Activated naive CD4-positive, alpha-beta T cell (primary cell): ENCODE measurements at places on chromosomes 11 and 22.

- DNase-seq = no peak
Measured at GRCh38 chr11:126362879-126363655, 7.6 kb downstream of the ST3GAL4 start.

- DNase-seq = no peak
Measured at GRCh38 chr11:118211006-118211405, 13.8 kb downstream of the JAML start.

- DNase-seq = no peak
Measured at GRCh38 chr11:8354622-8355415, 91.1 kb upstream of the LMO1 start.

DNA sequence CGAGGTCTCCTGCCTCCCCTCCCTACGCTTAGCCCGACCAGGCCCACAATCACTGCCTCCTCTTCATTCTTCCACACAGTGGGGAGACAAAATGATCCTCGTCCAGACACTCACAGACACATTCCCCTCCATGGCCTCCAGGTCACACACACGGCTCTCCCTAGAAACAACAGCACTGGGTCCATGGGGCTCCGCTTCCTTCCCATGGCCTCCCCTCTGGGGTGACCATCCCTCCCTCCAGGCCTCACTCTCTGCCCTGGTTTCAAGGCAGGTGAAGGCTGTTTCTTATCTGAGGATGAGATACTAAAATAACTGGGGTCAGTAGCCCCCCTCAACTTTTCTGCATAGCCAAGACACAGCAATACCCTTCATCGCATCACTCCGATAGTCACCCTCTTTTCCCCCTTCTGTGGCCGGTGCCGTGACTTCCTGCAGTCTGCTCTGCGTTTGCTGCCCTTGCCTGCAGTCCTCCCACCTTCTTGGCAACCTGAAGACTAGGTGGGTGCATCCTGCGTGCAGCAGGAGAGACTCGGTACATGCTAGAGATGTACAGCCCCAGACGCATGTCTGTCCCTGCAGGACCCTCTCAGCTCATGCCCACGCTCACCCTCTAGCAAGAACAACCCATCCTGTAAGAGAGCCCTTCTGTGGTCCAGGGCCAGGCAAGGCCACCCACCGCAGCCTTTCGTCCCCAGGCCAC, 55.8 kb downstream of the CD6 start:
- DNase-seq = no peak

DNA sequence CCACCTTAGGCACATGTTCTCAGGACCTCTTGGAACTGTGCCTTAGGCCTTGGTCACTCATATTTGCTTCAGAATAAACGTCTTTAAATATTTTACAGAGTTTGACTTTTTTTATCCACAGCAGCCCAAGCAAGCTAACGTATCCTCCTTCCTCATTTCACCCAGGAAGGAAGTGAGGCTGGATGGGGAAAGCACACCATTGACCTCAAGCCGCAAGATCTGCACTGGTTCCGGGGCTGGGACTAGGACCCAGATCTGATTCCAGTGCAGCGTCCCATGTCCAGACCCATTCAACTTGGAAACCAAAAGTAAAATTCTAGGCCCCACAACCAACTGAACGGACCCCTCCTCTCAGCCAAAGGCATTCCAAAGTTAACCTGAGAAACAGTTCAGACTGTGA, 2.4 kb upstream of the LGALS12 start:
- no peak for DNase-seq

DNA sequence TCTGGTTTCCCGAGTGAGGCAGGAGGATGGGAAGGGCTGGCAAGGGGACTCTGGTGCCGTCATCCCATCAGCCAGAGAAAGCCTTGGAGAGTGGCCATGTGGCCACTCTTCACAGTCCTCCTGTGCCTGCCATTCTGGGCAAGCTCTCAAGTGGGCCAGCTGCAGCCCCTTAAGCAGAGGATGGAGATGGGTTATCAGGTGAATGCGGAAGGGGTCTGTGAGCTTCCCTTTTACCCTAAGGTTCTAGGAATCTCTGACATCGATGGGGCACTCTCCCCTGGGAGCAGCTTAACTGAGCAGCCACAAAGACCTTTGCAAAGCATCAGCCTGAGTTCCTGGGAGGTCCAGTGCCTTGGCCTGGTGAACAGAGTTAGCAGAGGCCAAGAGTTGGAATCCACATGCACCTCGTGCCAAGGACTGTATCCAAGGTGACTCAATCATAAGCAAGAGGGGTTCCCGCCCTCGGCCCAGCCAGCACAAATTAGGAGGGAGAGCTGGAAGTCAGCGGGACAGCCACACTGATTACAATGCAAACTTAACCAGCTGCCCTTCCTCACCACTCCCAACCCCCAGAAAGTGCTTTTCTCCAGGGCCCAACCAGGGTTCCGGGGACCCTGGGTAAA, 193.6 kb downstream of the BUD13 start:
- DNase-seq = no peak

GRCh38 chr11:68028802-68029545, 1.5 kb upstream of the NDUFS8 start:
- DNase-seq = no peak

GRCh38 chr11:57321388-57322255, 3.1 kb downstream of the TNKS1BP1 start:
- DNase-seq = no peak

- no peak for DNase-seq
Measured at GRCh38 chr11:34444428-34444827, 5.7 kb downstream of the CAT start.

DNA sequence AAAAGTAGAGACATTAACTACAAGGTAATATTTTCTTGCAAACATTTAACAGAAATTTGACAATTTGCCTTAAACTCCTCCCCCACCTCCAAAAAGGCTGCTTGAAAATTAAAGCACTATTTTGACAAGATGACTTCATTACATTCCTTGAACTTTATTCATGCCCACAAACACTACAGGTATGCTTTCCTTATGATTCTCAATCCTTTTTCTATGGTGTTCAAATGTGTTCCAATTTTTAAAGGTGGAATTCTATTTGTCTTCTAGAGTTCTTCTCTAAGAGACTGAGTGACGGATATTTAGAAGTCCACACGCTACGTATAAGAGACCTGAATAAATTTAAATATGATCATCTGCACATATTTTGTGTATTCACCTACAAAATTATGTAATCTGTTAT, 69.4 kb downstream of the MRTFA start:
- no peak for DNase-seq

GRCh38 chr11:111359223-111360149, 19.6 kb downstream of the POU2AF1 start:
- no peak for DNase-seq

DNA sequence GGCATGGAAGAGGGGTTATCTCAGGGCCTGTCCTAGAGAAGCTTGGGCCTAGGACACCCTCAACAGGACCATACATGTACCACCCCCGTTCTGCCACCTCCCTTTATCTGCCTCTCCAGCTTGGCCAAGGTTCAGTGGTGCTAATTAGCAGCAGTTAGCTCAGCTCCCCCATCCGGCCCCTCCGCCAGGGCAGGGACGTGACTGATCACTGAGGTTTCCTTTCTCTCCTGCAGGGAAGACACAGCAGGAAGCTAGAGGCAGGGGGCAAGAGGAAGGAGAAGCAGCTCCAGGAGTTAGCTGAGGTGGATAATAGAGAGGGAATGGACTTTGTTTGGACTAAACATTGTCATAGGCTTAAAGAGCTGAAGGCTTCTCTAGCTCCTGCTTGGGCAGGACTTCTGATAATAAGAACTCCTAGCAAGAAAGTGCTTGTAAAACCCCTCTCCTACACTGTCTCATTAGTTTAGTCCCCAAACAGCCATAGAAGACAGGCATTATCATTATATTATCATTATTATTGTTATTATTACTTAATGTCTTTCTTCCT, 53.8 kb downstream of the BUD13 start:
- DNase-seq = no peak

DNA sequence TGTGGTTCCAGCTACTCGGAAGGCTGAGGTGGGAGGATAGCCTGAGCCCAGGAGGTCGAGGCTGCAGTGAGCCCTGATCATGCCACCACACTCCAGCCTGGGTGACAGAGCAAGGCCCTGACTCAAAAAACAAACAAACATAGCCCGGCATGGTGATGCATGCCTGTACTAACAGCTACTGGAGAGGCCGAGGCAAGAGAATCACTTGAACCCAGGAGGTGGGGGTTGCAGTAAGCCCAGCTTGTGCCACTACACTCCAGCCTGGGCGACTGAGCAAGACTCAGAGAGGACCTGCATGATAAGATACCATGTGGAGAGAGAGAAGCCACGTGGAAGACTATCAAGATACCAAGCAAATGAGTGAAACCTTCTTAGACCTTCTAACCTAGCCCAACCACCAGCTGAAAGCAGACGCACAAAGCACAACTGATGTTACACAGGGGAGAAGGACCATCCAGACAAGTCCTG, 36.1 kb downstream of the AMBRA1 start:
- DNase-seq = no peak

DNA sequence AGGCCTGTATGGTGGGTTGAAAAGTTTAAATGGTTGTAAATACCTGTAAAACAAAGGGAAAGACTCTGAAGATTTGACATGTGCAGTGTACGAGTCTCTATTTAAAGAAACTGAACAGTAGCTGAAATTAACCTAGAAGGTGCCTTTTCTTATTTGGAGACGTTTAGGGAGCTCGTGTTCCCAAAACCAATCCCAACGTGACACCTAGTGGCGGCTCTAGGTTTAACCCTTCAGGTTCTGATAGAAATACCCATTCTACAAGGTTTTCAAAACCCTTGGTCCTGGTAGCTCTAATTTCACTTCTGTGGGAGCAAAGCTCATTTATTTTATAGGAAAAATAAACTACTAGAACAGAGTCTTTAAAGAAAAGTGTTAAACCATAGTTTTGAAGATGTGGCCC, 258.3 kb downstream of the LRRC4C start:
- no peak for DNase-seq

GRCh38 chr22:31327806-31328543, 18.2 kb downstream of the PATZ1 start:
- DNase-seq = no peak
